Right hindlimb (tissue), 1 donor: ENCODE measurements at places on chromosomes 3 and 15.

DNA sequence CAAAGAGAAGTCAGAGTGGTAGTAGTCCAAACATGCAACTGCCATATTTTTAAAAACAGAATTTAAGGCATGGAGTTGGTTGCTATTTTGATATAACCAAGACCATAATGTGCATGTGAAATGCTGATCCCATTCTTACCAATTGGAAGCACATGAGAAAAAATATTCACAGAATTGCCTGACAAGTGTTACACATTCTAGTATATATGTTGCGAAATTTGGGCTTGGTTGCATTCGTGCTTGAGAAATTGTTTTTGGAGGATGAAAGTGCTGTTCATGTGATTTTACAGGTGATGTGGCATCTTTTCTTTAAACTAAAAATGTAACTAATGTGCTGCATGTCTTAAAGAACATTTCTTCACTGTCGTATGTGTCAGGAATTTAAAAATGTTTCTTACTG lies 199.7 kb downstream of the CHL1 start:
- no peak for DNase-seq

GRCh38 chr3:38579551-38580449 lies 69.7 kb downstream of the SCN5A start:
- peak; percentile 45 for DNase-seq

DNA sequence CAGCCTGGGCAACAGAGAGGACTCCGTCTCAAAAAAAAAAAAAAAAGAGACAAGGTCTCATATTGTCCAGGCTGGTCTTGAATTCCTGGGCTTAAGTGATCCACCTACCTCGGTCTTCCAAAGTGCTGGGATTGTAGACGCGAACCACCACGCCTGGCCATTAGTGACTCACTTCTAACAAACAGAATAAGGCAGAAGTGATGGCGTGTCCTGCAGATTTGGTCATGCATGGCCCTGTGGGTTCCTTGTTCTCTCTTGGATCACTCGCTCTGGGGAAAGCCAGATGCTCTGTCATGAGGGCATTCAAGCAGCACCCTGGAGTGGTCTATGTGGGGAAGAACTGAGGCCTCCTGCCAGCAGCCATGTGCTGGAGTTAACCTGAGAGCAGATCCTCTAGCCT lies 27.4 kb upstream of the TJP1 start:
- no peak for DNase-seq

DNA sequence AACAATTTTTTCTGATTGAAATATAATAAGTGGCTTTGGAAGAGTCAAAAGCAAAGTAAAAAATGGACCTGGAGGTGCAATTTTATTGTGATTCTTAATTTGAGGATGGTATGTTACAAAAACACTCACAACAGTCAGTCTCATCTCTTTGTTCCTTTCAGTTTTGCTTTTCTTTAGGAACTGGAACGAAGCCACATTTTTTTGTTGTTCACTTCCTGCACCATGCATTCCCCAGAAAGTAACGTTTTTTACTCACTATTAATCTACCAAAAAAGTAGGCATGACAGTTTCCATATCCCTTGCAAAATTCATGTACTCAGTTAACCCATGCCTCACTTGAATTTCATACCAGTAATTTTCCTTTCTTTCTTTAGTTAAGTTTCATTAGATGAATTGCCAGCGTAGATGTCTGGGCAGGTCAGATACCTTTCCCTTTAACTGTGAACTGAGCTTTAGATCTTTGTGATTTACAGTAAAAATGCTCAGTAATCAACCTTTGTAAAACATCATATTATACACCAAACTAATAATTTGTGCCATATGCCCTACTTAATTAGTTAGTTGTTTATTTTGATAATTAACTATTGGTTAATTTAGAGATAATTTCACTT lies 384.3 kb downstream of the ROBO1 start:
- DNase-seq = no peak

DNA sequence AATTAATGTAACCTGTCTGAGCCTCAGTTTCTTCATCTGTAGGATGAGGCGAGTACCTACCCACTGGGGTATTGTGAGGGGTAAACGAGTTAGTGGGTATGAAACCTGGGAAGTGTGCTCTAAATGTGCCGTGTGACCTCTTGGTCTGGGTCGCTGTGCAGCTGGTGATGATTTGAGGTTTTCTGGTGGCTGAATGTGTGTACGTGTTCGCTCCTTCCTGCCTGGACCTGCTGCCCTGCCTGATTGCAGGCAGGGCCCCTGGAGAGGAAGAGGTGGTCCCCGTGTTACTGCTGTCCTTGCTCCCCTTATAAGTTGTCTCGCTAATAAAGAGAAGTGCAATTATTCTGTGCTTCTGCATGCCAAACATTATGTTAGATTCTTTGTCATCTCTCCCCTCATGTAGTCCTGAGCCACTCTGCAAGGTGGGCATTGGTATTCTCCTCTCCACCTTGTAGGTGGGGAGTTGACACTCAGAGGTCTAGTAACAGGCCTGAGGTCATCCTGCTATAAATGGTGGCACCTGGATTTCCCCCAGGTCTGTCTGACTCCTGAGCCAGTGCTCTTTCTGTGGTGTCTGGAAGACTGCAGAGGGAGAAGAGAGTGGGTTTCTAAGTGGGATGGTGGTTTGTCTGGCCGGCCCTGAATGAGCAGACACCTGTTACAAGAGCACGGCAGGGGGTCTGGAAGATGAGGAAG lies 15.7 kb downstream of the PDIA5 start:
- DNase-seq = no peak

- no peak for DNase-seq
Measured at GRCh38 chr3:49005998-49006397, 1.2 kb upstream of the WDR6 start.

DNA sequence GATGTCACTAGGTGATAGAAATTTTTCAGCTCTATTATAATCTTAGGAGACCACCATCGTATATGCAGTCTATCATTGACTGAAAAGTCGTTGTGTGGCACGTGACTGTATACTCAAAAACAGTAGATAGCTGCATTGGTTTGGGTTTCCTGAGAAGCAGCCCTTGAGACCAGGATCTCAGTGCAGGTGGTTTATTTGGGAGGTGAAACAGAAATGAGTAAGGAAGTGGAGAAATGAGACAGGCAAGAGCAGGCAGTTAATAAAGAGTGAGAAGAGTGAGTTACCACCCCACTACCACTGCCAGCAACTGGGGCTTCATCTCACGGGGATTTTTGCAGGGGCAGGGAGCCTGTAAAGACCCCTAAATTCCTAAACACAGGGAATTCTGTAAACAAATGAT lies 221.0 kb downstream of the SHQ1 start:
- DNase-seq = no peak

GRCh38 chr3:183907176-183907575 lies 22.5 kb upstream of the PARL start:
- no peak for DNase-seq

DNA sequence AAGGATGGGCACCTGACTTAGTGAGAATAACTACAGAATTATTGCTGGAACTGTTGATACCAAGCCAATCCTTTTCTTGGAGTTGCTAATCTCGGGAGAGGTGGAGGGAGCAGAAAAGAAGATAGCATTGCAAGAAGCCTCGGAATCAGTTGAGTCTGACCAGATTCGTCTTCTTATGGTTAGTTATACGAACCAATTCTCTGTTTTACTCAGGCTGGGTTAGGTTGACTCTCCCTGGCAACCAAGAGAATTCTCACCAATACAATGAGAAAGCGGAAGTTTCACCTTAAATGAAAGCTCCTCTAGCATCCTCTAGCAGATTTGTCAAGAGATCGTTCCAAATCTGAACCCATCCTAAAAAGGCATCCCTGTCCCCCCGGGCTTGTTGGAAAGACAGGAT lies 43.5 kb upstream of the UBE2E1 start:
- DNase-seq = no peak

DNA sequence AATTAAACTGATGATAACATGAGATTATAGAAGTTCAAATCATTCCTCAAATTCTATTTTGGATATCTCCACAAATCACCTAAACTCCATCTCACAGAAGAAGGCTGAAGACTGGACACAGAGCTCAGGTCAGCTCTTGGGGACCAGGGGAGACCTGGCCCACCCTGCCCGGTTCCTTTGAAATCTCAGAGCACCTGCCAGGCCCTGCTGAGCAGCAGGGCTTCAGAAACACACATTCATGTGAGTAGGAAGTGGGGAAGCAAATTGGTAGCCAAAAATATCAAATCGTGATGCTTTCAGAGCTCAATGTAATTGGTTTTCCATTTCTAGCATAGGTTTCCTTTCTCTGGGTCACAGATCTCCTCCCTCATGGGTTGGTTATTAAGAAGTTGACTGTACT lies 76.2 kb downstream of the OCA2 start:
- no peak for DNase-seq

- no peak for DNase-seq
Measured at GRCh38 chr3:49134471-49135265, 1.8 kb upstream of the LAMB2 start.

GRCh38 chr15:25268166-25268565 lies 170.7 kb downstream of the UBE3A start:
- DNase-seq = no peak

- DNase-seq = no peak
Measured at GRCh38 chr3:185250247-185250646, 3.6 kb downstream of the EHHADH start.

DNA sequence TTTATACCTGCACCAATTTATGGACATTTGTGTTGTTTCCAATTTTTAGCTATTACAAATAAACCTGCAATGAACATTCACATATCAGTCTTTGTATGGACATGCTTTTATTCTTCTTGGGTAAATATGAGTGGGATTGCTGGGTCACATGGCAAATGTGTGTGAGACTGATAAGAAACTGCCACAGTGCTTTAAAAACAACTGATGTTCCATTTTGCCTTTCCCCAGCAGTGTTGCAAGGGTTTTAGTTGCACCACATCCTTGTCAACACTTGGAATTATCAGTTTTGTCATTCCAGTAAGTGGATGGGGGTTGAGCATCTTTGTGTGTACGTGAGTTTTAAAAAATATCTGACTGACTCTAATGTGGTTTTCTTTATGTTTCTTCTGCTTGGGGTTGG lies 191.2 kb downstream of the PLCL2 start:
- no peak for DNase-seq

- no peak for DNase-seq
Measured at GRCh38 chr3:139157161-139157932, 112.7 kb upstream of the PRR23C start.

DNA sequence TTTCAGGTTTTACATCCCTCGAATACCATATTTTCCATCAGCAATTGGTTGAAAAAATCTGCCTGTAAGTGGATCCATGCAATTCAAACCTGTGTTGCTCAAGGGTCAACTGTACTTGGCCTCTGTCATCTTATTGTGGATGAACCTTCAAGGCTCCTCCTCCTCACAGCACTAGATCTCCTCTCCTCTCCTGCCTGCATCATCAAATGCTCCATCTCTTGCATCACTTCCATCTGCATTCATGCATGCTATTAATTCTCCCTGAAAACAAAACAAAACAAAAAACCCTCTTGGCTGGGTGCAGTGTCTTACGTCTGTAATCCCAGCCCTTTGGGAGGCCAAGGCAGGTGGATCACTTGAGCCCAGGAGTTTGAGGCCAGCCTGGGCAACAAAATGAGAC lies 10.1 kb downstream of the BCL2L10 start:
- DNase-seq = no peak

DNA sequence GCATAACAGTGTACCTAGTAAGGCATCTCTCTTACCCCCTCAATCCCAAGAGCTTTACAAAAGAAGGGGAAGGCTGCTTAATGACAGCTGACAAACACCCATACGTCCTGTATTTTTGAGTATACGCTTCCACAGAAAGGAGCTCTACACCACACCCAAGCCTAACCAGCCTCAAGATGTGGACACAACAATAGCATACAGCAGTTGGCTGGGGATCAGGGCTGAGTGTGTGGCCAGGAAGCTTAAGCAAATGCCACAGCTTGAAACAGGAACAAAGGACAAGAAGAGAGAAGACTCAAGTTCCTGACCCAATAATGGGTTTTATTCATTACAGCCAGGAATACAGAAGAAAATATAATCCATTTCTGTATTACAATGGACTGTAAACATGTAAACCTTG lies 6.9 kb downstream of the HEXA start:
- DNase-seq = no peak

- DNase-seq = no peak
Measured at GRCh38 chr15:78167227-78167888, 18.2 kb downstream of the IDH3A start.

GRCh38 chr3:23949784-23950183 lies 4.7 kb downstream of the NR1D2 start:
- DNase-seq = no peak

DNA sequence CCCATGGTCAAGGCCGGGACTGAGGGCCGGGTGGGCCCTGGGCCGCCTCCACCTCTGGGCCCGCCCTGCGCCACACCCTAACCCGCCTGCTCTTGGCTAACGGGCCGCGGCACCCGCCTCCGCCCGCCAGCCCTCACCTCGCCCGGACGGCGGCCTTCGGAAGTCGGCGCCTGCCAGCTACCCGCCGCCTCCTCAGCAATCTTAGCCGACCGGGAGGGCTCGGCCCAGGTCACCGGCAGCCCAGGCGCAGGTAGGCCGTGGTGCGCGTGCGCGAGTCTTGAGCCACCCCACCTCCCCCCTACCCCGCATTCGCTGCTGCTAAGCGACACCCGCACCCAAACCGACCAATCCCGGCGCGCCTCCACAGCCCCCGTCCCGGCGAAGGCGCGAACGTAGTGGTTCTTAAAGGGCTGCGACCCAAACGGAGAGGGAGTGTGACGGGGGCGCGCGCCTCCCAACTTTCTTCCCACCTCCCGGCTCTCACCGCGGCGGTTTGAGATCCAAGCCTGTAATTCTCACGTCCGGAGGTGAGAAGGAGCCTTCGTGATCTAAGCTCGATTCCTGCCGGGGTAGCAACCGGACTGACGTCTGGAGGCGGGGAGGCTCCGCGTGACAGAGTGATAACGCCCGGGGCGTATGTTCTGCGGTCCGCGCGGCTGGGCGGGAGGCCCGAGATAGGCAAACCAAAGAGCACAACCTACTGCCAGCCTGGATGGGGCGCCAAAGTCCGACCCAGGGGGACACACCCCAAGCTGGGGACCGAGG lies at the start of gene SEC22C:
Gene SEC22C (minus strand): TSS at position 259 of the 765 bp plus-strand sequence. CDS start 12,921 bp downstream, outside the sequence.
- peak; percentile 96 for DNase-seq

- no peak for DNase-seq
Measured at GRCh38 chr3:100546020-100546744, 53.8 kb downstream of the TMEM45A start.

DNA sequence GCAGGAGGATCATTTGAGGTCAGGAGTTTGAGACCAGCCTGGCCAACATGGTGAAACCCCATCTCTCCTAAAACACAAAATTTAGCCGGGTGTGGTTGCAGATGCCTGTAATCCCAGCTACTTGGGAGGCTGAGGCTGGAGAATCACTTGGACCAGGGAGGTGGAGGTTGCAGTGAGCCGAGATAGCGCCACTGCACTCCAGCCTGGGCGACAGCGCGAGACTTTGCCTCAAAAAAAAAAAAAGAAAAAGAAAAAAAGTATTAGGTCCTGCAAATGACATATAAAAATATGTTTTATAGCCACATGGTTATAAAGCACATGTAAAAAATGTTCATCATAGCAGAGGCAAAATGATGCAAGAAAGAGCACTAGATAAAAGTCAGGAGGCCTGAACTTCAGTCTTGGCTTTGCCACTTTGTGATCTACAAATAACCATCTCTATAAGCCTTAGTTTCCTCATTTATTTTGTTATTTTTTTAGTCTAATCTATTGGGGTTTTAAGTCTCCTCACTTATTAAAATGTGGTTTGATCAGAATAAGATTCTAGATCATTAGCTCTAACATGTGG lies 4.9 kb downstream of the SLC12A6 start:
- no peak for DNase-seq

- no peak for DNase-seq
Measured at GRCh38 chr3:159499031-159499793, 489.4 kb upstream of the IL12A start.

GRCh38 chr3:106440672-106441071 lies 571.9 kb upstream of the CBLB start:
- no peak for DNase-seq
